ENCODE measurements at places on chromosomes 4 and X.

GRCh38 chrX:32873786-32874185, 337.6 kb downstream of the DMD start:
- DNase-seq = no peak

DNA sequence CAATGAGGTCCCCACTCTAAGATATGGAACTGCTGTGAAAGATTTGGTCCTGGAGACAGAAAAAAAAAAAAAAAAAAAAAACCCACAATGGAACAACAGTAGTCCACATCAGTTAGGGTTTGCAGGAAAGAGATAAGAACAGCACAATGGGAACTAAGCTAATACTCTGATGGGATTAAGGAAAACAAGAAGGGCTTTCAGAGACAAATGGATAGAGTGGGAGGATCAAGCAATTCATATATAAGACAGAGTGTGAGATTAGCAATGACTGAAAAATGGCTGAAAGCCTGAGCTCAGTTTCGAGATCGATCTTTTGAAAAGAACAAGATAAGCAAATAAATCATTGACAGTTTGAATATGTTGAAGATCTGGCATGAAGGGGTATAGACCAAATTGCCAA, 188.4 kb upstream of the TRPC5 start:
- DNase-seq = no peak

- DNase-seq = no peak
Observed at GRCh38 chr4:152735396-152735859, 44.1 kb downstream of the TIGD4 start.

GRCh38 chrX:135264206-135264605, 12.3 kb downstream of the ETDA start:
- no peak for DNase-seq

- DNase-seq = no peak
Observed at GRCh38 chrX:153631907-153632594, 15.0 kb upstream of the DUSP9 start.

DNA sequence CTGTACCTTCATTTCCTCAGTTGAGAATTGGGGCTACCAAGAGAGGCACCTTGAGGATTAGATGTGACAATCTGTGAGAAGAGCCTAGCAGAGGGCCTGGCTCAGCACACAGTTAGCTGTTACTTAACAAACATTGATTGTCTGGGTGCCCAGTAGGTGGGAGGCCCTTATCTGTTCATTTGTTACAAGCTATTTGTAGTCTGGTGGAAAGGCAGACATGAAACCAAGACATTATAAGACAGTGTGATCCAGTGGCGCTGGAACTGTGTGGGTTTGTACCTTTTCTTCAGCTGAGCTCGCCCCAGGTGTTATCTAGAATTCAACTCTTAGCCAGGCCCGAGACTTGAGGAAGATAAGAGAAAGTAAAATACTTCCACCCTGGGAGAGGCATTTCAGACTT, 16.9 kb downstream of the AKAP4 start:
- DNase-seq = no peak

DNA sequence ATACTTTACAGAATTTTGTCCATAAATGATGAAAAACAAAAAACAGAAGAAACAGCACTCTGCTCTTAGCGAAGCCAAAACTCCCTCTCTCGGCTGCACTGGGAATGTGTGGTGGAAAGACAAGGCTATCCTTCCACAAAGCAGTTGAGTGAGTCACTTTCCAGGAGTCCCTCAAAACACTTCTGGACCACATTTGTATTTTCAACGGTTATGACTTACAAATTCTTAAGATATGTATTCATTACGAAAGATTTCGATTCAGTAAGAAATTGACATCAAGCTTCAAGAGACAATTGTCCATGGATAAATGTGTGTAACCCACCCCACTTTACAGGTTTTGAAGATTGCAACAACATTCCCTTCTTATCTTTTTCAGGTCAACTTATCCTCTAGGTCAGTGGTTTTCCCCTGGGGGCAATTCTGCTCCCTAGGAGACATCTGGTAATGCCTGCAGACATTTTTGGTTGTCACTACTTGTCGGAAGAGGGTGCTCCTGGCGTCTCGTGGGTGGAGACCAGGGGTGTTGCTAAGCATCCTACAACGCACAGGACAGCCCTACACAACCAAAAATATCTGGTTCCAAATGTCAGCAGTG, 66.7 kb upstream of the MTNR1A start:
- DNase-seq = no peak

DNA sequence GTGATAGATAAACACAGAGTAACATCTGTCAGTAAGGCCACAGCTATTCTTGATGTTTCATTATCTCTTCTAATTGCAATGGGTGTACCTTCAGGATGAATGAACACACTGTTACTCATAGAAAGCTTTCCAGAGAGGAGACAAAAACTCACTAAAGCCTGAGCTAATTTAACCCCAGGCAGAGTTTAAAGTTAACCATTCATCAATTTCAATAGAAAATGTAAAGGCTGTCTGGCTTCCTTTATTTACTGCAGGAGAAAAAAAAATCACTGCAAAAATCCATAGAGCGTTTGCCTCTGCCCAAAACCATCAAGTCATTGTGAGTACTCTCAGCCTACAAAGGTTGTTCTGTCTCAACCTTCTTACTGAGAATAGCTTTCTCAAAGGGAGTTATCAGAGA, 376.9 kb downstream of the PPP4R3C start:
- DNase-seq = no peak

- DNase-seq = no peak
Observed at GRCh38 chr4:111066887-111067286, 444.0 kb upstream of the PITX2 start.

GRCh38 chr4:140641789-140642439, 73.2 kb upstream of the UCP1 start:
- no peak for DNase-seq

DNA sequence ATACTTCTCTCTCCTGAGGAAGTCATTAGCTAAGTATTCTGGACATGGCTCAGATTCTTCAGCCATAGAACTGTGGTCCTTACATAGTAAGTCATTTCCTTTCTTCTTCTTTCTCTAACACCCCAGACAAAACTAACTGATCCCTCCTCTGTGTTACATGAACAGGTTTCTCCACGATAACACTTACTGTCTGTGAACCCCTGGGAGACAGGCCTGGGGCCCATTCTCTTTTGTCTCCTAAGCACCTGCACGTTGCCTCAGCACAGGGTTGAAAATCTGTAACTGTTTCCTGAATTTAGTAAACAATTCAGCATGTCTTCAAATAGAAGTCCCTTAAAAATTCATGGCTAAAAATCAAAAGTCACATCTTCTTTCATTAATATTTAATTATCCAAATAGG, 24.7 kb downstream of the APBB2 start:
- no peak for DNase-seq

- no peak for DNase-seq
Observed at GRCh38 chrX:653306-653705, 22.7 kb downstream of the SHOX start.
